ENCODE measurements at places on chromosomes 7 and 10.

GRCh38 chr7:43636093-43636492, 53.2 kb downstream of the STK17A start:
- DNase-seq, result no peak

DNA sequence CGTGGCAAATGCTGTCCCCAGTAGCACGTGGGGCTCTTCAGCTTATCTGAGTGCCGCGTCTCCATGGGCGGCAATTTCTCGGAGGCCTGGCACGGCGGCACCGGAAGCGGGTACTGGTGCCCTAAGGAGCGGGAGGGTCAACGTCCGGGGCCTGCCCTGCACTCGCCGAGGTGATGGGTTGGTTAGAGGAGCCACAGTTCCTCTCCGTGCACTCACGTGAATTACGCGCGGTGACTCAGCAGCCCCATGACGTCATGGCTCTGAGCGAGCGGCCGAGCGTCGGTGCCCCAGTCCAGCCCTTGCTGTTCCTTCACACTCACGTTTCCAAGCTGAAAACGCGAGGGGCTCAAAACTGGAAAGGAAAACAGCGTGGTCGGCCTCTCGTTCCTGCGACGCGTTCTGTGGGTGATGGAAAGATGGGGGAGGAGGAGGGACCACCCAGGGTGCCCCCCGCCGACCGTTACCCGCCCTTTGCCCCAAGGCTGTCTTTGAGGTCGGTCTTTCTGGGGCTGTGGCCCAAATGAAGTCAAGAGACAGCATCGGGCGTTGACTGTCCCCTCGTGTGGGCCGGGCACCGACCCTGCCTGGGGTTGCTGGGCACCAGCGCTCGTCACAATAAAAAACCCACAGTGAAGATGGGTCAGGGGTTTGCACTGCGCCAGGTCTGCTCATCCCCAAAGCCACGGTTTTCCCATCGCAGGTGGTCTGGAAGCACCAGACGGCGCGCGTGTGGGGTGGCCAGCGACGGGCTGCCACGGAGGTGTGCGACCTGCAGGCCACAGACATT, 70.4 kb upstream of the CFAP46 start:
- peak; percentile 14 for DNase-seq

- no peak for DNase-seq
These were observed 109.5 kb upstream of the LAMB4 start for GRCh38 chr7:108239501-108240225.

GRCh38 chr10:119268428-119268827, 61.1 kb downstream of the GRK5 start:
- no peak for DNase-seq

- no peak for DNase-seq
These were observed 25.9 kb upstream of the PTPRZ1 start for GRCh38 chr7:121847041-121847440.

GRCh38 chr7:14389595-14389994, 400.1 kb upstream of the ETV1 start:
- DNase-seq, result no peak

DNA sequence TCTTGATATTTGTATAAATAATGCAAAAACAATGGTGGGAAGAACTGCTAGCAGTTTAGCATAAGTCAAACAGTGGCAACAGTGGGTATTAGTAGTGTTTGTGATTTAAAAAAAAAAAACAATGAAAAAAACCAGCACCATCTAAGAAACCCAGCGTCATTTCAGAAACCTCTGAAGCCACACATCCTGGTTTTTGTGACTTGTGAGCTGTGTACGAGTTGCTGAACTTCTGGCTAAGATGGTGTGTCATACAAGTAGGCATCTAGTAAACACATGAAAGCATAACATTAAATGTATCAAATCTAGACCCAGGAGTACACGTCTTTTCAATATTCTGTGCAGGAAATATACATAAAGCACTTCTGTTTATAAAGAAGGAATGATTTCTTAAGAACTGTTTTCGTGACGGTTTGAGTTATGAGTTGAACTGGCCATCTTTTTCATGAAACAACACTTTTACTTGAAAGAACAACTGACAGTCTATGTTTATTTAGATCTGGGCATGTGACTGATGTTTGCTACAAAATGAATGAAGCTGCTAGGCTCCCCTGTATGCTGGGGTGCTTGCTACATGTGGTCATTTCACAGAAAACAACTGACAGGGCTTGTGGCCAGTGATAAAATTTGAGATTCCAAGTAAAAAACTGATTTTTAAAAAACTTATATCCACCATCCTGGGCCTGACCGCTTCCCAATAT, 143.5 kb downstream of the PIP4K2A start:
- DNase-seq, result no peak

GRCh38 chr7:92830027-92830426, 6.3 kb downstream of the CDK6 start:
- no peak for DNase-seq

GRCh38 chr10:78229489-78229888, 195.8 kb downstream of the RPS24 start:
- no peak for DNase-seq

- no peak for DNase-seq
These were observed 143.9 kb downstream of the SH3PXD2A start for GRCh38 chr10:103711351-103711994.

DNA sequence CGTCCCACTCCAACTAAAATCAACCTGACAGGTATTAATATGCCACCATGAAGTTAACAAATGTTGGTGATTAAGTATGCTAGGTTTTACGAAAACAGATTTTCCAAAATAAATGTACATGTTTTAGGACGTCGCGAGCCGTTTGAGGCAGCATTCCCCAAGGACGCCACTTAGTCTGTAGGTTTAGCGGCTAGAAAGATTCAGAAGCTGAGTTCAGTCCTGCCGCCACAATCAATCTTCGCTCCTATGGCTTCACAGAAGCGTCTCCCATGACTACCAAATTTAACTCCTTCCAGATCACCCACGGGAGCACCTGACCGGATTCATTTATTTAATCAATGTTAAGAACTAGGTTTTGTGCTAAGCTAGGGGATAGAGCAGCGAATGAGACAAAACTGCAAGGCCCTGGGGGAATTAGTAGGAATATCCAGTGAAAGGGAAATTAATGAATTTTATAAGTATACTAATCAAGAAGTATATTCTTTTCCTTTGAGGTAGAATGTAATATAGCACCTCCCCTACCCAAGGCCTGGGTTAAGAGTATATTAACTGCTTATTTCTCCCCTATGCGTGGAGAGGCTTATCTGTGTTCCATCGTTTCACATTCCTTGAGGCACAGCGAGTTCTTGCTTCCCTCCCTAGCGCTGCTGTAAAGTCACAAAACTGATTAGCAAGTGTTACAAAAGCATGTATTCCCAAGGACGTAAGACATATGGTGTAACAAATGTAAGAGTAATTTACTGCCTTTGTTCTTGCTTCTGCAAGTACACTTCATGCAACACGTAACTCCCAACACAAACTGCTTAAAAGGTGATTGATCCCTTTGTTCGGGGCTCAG, 994 bp upstream of the CYP51A1 start:
- DNase-seq, result no peak

GRCh38 chr7:148709014-148709413, 10.3 kb downstream of the CUL1 start:
- no peak for DNase-seq

- no peak for DNase-seq
These were observed 12.2 kb upstream of the RSBN1L start for GRCh38 chr7:77684030-77684429.

GRCh38 chr7:26580711-26581110, 283.7 kb downstream of the SKAP2 start:
- no peak for DNase-seq

GRCh38 chr10:121404611-121405010, 193.6 kb downstream of the FGFR2 start:
- DNase-seq, result no peak

- no peak for DNase-seq
These were observed 710.0 kb downstream of the LRMDA start for GRCh38 chr10:76141376-76141775.

- no peak for DNase-seq
These were observed 168.8 kb upstream of the RHOBTB1 start for GRCh38 chr10:61112771-61113170.

GRCh38 chr7:138895679-138896078, 85.5 kb downstream of the KIAA1549 start:
- no peak for DNase-seq

DNA sequence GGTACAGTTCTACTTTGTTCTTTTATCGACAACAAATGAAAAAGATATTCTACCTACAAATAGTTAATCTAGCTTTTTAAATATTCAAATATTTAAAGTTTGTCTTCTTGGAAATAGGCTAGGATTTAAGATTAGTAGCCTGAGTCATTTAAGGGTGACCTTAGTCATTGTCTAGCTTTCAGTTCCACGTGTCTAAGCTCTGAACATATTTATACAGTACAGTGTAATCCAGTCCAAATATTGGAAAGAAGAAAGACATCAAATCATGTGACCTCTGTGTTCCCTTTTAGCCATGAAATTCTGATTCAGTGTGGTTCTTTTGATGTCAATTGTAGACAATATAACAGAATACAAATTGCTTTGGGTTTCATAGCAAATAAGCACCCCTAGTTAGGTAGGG, 121.1 kb downstream of the MALRD1 start:
- no peak for DNase-seq

- DNase-seq, result no peak
These were observed 175.9 kb downstream of the EBF3 start for GRCh38 chr10:129788215-129788614.

DNA sequence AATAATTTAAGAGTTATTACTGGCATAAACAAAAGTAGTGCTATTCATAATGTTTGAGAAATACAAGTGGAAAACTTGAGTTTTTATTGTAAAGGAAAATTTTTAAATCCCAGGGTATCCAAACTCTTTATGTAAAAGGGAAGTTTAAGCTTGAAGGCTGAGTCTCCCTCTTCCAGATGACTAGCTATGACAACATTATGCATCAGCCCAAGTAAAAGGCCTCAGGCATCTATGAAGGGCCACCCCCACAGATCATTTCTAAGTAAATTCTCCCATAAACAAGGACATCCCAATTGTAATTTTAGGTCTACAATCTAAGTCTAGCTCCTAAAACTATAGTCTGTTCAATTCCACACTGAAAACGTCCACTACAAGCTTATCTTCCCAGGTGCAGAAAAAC, 166.2 kb upstream of the STEAP1 start:
- no peak for DNase-seq

- no peak for DNase-seq
These were observed 1321.5 kb downstream of the XPNPEP1 start for GRCh38 chr10:108601851-108602250.
